ENCODE measurements at places on chromosomes 1 and 21.
A peak's percentile ranks its signal among the peaks of the same experiment; 100 is the strongest.

DNA sequence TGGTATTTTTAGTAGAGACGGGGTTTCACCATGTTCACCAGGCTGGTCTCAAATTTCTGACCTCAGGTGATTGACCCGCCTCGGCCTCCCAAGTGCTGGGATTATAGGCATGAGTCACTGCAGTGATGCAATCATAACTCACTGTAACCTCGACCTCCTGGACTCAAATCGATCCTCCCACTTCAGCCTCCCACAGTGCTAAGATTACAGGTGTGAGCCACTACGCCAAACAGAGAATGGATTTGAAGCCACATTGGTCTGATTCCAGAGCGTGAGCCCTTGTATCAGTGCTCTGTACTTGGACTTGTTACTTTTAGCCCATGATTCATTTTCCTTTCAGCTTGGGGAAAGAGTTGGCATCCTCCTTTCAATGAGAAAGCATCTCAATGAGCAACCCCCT is 14.9 kb upstream of the ZNF683 start:
- no peak for DNase-seq

DNA sequence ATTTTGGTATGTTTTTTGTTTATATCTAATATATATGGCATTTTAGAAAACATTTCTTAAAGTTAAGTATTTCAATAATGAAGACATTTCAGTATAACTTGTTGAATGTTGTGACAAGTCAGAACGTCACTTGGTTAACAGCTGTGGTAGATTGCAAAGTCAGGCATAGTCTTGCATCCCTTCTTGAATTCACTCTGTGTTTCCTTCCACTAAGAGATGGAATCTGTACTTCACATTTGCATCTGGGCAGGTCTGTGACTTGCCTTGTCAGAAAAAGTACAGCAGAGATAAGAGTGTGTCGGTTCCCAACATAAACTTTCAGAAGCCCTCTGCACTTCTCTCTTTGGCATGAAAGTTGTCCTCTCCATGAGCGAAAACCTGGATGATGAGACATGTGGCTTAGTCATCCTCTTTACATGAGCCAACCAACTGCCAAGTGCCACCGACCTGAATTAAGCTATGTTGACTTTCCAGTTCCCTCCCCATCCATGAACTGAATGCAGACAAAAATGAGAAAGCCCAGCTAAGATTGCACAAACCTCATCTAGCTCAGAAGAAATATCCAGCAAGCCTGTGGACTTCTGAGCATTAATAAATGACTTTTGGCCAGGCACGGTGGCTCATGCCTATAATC is 1730.2 kb downstream of the MRPL39 start:
- no peak for DNase-seq

- peak; percentile 48 for DNase-seq
Measured at GRCh38 chr21:41953831-41954653, at the start of gene C2CD2. Gene C2CD2, minus strand, starts transcription at chr21:41954018. Its CDS starts 370 bp downstream, at chr21:41953648.

- no peak for DNase-seq
Measured at GRCh38 chr1:4657960-4658541, 3.6 kb downstream of the AJAP1 start.

DNA sequence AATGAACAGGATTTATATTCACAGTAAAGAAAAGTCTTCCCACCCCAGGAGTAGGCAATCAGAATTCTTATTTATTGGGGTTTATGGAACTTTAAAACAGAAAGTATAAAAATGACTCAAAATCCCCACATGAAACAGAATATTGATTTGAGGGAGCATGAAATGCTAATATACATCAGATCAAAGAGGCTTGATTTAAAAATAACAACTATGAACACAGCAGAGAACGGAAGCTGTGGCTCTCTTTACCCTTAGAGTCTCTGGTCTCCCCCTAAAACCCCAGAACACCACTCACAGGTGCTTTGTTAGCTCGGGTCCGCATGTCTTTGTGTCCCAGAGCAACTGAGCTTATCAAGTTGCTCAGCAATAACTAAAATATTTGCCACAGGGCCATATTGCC is 31.2 kb upstream of the FASLG start:
- no peak for DNase-seq

DNA sequence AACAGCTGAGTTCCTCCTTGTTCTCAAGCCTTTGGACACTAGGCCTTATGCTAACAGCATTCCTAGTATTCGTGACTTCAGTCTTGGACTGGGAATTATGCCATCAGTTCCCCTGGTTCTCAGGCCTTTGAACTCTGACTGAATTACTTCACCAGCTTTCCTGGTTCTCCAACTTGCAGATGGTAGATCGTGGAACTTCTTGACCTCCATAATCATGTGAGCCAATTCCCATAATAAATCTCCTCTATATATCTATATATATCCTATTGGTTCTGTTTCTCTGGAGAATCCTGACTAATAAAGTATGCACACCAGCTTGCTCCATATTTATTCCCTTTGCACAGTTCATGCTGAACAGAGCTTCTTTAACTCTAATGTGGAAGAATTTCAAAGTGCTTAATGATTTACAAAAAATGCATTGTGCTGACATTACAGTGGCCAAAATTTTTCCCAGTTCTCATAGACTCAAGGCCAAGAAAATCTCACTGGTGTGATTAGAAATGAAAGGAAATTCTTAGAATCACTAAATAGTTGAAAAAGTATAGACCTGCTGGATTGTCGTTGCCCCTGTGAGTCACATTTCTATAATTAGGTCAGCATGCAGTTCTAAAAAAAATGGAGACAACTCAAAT is 462.9 kb upstream of the ADAMTS5 start:
- no peak for DNase-seq

GRCh38 chr1:165006831-165007230 is 349.7 kb downstream of the LMX1A start:
- DNase-seq, result no peak

GRCh38 chr1:89273324-89273778 is 691 bp upstream of the GBP5 start:
- peak; percentile 27 for DNase-seq

GRCh38 chr1:186828611-186829454 is at the start of gene PLA2G4A:
Gene PLA2G4A, plus strand, starts transcription at chr1:186828949. Its CDS starts 25,406 bp downstream, at chr1:186854355.
- DNase-seq, result no peak

DNA sequence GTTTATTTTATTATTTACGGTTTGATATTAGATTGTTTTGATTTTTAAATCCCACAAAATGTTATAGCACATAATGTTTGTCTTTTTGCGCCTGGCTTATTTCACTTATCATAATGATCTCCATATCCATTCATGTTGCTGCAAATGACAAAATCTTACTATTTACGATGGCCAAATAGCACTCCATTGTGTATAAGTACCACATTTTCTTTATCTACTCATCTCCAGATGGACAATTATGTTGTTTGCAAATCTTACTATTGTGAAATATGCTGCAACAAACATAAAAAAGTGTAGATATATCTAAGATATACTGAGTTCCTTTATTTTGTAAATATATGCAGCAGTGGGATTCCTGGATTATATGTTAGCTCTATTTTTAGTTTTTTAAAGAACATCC is 1568.3 kb downstream of the AMY1C start:
- DNase-seq, result no peak

- DNase-seq, result no peak
Measured at GRCh38 chr1:92859400-92860039, 27.7 kb downstream of the RPL5 start.

- DNase-seq, result no peak
Measured at GRCh38 chr1:14794136-14794768, 195.8 kb downstream of the KAZN start.

DNA sequence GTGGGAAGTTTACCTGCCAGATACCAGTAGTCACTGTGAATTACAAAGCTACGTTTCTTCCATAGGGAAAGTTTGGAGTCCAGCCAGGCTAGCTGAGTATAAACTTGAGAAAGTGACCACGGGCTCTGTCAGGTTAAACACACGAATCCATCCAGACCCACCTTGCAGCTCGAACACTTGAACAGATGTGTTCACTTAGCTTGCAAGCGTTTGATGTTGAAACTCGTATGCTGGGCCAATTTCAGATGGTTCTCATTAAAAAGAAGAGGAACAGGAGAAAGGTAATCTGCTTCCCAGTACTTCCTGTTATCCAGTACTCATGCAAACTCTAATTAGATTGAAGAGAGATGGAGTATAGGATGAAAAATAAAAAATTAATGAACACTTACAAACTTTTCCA is 636.4 kb downstream of the SMYD3 start:
- no peak for DNase-seq

GRCh38 chr1:24364975-24365678 is 46.0 kb downstream of the GRHL3 start:
- no peak for DNase-seq

- DNase-seq, result no peak
Measured at GRCh38 chr1:228031276-228031995, 24.6 kb downstream of the WNT3A start.

DNA sequence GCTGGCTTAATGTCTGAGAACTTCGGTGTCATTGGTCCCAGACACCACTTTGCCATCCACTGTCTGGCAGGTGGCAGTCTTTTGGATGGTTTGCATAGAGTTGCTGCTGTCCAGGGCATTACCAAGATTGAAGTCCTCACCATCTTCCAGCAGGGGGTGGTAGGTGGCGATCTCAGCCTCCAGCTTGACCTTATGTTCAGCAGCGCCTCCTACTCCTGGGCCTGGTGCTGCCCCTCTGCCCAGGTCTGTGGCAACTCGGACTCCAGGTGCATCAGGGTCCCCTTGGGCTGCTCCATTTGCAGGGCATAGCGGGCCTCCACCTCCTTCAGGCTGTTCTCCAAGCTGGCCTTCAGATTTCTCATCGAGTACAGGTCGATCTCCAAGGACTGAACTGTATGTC is 573.3 kb upstream of the NCAM2 start:
- DNase-seq, result no peak

DNA sequence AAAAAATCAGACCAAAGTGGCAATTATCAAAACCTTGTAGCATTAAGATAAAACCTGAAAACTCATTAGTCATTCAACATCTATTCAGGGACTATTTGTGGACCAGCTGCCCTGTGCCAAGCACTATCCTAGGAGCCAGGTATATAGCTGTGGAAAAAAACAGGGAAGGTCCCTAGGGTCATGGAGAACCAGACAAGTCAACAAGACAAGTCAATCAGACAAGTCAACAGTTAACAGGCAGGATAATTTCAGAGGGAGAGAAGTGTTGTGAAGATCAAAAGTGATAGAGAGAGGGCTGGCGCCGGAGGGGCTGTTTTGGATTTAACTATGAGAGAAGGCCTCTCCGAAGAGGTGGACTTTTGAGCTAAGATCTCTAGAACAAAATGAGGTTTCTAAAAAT is 3.3 kb upstream of the ATP1A4 start:
- DNase-seq, result no peak

DNA sequence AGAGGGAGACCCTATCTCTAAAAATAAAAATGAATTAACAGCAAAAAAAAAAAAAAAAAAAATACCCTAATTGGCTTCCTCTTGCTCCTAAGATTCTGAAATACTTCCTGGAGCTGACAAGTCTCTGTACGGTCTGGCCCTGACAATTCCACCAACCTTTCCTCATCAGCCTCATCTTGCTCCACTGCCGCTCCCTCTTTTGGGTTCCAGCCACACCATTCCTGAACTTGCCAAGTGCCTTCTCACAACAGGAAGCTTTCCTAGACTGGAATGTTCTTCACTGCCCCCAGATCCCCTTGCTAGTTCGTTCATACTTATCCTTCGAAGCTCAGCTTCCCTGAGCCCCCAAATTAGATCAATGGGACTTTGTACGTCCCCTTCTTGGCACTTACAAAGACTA is 37.0 kb downstream of the AKNAD1 start:
- no peak for DNase-seq

All from stimulated activated CD4-positive, alpha-beta T cell treated with anti-CD3 and anti-CD28 coated beads, Interleukin-4, amount 100 ng/mL, for 1 hour (primary cell).